Cortex of kidney (tissue), 1 donor: ENCODE measurements at places on chromosomes 1 and 21.

DNA sequence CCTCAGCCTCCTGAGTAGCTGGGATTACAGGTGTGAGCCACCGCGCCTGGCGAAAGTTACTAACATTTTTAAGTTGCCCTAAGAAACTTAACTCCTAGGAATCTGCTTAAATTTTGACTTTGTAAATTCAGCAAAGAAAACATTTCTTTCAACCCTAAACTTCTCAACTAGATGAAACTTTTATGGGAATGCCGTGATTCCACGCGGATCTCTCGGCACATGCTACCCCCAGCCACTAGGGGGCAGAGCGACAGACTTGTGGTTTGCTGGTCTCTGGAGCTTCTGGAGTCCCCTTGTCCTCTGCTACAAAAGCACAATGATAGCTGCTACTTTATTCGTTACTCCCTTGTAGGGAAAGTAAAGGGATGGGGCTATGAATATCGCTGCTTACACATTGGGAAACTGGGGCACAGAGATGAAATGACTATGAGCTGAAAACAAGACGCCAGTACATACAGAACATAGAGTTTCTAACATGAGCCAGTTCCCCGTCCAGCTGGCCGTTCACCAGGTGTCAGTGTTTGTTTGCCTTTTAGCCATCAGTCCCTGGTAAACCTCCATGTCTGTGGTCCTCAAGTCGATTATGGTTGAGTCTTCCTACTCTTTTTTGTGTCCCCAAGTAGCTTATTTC, 114.7 kb downstream of the PBX1 start:
- no peak for DNase-seq

- no peak for DNase-seq
These were observed 70.2 kb downstream of the BACH1 start for GRCh38 chr21:29368906-29369305.

DNA sequence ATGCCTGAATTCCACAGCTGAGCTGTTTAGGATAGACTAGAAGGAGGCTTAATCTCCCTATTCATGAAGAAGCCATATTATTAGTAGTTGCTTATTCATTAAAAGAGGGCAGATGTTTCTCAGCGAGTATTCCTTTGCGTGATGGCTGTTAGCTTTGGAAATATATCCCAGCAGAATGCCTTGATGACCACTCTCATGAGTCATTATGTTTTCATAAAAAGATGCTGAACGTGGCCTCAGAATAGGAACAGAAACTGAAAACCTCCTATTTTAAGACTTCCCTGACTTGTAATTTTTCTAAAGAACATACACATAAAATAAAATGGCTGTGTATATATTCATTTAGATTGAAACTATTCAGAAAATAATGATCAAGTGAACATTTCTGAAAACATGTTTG, 9.6 kb upstream of the PLA2G4A start:
- DNase-seq, result no peak

DNA sequence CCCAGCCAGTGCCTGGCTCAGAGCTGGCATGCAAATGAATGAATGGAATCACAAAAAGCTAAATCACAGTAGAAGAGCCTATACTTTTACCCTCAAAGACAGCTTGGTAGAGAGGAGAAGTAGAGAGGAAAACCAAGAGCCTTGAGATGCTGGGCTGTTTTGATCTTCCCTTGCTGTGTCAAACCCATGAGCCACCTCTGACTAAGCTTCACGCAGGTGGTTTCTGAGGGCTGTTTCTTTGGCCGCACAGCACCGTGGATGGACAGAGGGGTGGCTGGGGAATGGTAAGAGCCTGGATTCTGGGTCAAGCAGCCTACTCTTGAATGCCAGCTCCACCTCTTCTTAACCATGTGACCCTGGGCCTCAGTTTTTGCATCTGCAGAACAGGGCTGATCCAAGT, 18.6 kb downstream of the ABCG1 start:
- no peak for DNase-seq

- DNase-seq, result no peak
These were observed 150.9 kb downstream of the GRIK3 start for GRCh38 chr1:36883315-36883949.

DNA sequence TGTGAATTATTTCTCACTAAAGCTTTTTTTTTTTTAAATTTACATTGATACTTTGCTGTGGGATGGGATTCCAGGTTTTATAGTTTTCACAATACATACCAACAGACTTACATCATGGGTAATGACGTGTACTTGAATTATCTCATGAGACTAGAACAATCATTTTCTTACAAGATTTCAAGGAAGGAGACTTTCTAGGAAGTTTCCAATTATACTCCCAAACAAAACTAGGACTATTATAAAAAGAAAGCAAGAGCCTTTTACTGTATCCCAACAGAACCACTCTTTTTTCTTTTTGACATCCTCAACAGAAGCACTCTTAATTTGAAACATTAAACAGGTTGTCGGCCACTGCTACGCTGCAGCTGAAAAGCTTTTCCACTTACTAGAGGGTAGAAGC, 48.7 kb downstream of the TESK2 start:
- no peak for DNase-seq
